ENCODE measurements at places on chromosomes 12 and 14.
A peak's percentile ranks its signal among the peaks of the same experiment; 100 is the strongest.

GRCh38 chr12:49667325-49668090 is 39.7 kb downstream of the FMNL3 start:
- DNase-seq = no peak

DNA sequence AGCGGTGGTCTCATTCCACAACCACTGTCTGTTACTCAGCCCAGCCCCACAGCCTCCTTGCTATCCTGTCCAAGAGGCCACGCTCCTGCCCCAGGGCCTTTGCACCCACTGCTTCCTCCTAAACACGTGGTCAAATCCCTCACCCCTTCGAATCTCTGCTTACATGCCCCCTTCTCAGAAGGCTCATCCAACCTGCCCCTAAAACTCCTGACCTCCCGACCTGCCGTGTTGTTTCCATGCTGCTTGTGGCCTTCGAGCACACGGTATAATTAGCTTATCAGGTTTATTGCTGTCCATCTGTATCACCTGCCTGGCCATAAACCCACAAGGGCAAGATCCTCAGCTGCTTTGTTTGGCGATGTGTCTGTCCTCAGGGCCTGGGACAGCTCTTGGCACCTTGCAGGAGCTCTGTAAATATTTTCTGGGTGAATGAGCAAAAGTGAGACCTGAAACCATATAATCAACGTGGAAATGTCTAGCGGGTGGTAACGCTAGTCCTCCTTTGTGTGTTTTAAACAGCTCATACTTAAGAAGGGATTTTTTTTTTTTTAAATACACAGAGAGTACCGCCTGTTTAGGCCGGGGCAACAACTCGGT is 36.0 kb downstream of the SCARB1 start:
- no peak for DNase-seq

- no peak for DNase-seq
These were observed 12.4 kb downstream of the CCDC92 start for GRCh38 chr12:123960029-123960735.

GRCh38 chr12:29534935-29535334 is 37.4 kb upstream of the OVCH1 start:
- DNase-seq = no peak

GRCh38 chr14:90698379-90698869 is 117.8 kb downstream of the TTC7B start:
- no peak for DNase-seq

DNA sequence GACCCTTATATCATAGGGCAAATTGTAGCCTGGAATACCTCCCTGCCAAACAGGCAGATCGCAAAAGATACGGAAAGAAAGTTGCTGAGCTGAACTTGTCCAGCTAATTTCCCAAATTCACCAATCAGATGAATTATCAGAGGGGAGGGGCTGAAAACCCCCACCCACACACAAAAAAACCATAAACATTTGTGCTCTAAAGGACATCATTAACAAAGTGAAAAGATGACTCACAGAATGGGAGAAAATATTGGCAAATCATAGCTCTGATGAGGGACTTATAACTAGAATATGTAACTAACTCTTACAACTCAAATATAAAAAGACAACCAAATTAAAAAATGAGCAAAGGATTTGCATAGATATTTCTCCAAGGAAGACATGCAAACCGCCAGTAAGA is 36.3 kb downstream of the PTHLH start:
- no peak for DNase-seq

- no peak for DNase-seq
These were observed 161.3 kb downstream of the KITLG start for GRCh38 chr12:88418856-88419497.

DNA sequence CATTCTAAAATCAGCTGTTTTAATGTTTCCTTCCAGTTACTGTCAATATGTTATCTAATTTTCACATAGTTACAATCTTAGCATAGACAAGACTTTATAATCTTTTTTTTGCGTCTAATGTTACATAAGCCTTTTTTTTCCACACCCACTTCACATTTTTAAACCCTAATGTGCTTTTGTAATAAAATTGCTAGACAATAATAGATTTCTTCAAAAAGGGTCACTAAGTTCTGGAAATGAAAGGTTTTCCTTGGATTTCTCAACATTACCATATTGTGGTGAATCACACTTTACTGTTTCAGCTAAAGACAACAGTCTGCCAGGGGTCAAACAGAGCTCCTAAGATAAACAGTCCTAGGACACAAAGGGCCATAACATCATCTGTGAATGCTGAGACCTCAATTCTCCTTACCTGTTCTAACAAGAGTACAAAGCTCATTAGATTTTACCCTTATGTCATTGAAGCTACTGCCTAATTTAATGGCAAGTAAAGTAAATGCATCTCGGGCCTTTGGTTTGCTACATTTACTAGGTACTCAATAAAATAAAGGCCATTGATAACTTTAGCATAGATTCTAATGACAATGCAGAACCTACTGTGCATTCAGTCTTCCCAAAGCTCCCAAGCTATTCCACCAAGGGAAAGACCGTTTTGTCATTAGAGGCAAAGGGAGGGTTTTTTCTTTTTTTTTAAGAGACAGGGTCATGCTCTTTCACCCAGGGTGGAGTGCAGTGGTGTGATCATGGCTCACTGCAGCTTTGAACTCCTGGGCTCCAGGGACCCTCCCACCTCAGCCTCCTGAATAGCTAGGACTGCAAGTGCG is 111.2 kb upstream of the SLC38A2 start:
- DNase-seq = no peak

DNA sequence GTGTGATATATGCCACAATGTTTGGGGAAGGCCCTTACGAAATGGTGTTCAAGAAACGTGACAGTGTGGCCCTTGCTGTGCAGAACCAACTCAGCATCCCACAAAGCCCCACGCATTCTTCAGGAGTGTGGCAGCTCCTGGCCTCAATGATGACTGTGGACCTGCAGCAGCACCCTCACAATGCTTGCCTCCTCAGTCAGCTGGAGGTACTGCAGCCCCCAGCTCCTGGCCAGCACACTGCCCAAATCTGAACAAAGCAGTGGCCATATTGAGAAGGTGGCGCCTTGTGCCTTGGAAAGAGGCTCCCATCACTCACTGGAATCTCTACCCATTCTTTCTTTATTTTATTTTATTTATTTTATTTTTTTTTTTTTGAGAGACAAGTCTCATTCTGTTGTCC is 10.4 kb downstream of the POLE2 start:
- DNase-seq = no peak

- peak; percentile 85 for DNase-seq
These were observed 1.7 kb downstream of the BTG1 start for GRCh38 chr12:92143686-92144630.

DNA sequence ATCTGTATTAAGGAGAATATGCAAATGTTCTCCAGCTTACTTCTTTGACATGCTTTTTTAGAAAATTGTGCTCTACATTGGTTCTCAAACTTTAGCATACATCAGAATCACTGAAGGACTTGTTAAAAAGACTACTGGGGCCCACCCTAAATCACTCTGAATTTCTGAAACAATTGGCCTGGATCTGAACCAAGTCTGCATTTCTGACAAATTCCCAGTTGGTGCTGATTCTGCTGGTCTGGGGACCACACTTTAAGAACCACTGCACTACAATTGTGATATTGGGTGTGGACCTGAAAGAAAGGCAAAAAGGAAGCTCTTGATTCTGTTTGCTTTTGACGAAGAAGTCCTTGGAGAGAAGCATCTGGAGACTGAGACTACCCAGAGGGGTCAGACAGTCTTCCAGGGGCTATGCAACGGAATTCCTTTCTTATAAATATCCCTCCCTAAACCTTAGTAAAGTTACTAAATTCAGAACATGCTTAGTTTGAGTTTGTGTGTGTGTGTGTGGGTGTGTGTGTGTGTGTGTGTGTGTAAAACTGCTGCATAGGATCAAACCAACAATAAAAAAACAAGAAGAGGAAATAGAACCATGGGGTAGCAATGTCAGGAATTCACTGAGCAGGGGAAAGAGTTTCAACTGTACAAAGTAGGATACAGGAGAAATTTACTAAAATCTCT is 36.8 kb downstream of the EAPP start:
- DNase-seq = no peak

GRCh38 chr12:49763006-49763591 is 21.7 kb downstream of the TMBIM6 start:
- peak; percentile 83 for DNase-seq

DNA sequence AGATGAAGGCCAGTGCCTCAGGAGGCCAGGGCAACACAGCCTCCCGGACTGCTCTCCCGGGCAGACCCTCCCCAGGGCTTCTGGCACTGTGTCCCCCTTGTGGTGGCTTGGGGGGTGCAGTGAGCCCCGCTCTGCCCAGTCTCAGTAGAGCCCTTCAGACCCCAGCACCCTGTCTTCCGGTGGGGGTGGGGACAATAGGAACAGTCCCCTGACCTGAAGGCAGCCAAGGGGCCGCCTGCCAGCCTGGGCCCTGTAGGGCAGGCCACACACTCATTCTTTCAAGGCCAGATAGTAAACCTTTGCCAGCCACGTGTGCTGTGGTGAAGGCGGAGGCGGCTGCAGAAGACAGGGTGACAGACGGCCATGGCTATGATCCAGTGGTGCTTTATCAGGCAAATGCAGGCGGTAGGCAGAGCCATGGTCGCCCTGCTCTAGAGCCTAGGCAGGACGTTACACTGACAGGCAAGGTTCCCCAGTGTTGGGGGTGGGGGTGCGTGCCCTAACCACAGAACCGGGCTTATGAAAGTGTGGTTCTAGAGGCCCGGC is 15.0 kb downstream of the ZFYVE21 start:
- DNase-seq = no peak

- DNase-seq = no peak
These were observed 13.2 kb downstream of the FMNL3 start for GRCh38 chr12:49693931-49694444.

GRCh38 chr14:50728836-50729235 is 60.7 kb upstream of the SAV1 start:
- DNase-seq = no peak

GRCh38 chr12:117564881-117565280 is 203.5 kb upstream of the NOS1 start:
- no peak for DNase-seq

DNA sequence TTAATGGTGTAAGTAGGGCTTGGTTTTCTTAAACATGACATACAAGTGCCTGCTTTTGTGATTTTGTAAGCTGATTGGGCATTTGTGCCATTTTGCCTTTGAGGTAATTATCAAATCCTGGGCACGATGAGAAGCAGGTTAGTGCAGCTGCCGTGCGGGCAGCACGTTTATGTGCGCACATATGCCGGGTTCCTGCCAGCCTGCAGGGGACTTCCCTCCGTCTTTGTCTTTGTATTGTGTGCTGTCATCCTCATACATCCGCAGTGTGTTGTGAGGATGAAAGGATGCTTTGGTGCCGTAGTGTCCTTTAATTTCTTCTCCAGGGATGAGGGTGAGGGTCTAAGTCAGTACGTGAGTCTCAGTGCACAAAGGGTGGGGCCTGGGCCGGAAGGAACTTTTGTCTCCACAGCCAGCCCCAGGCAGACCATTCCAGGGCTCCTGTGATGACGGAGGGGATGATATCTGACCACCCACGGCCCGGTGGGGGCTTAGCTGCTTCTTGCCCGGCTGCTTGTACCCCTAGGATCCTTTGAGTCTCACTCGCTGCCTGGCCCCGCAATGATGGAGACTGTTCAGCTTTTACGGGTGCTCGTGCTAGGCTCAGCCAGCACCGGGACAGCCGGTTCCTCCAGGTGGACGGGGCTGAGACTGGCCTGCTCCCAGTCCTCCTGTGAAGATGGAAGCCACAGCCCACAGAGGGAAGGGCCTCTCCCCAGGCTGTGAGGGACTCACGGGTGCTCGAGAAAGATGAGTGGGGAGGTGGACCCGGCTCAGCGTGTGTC is 54.6 kb downstream of the ADGRD1 start:
- no peak for DNase-seq

GRCh38 chr12:124289634-124290600 is 5.0 kb upstream of the RFLNA start:
- DNase-seq = no peak

- DNase-seq = no peak
These were observed 16.2 kb upstream of the PHLDA1 start for GRCh38 chr12:76047742-76048141.

GRCh38 chr12:112616469-112617152 is 174.9 kb upstream of the RPH3A start:
- DNase-seq = no peak

- no peak for DNase-seq
These were observed 43.7 kb upstream of the TSPAN9 start for GRCh38 chr12:3033539-3033867.

- DNase-seq = no peak
These were observed 965.5 kb downstream of the TMEM121 start for GRCh38 chr14:106491851-106492250.

Data from CD4-positive, alpha-beta T cell treated with Interleukin-12 subunit alpha and Interleukin-12 subunit beta, for 1 hour (primary cell).